ENCODE measurements at places on chromosomes 5 and 9. TPM values are rescaled to one million over a fixed set of nuclear protein-coding genes. Genes with fewer than 3 reads are reported as not detected.

The PLAC8L1 gene
- total RNA-seq: not detected

DNA sequence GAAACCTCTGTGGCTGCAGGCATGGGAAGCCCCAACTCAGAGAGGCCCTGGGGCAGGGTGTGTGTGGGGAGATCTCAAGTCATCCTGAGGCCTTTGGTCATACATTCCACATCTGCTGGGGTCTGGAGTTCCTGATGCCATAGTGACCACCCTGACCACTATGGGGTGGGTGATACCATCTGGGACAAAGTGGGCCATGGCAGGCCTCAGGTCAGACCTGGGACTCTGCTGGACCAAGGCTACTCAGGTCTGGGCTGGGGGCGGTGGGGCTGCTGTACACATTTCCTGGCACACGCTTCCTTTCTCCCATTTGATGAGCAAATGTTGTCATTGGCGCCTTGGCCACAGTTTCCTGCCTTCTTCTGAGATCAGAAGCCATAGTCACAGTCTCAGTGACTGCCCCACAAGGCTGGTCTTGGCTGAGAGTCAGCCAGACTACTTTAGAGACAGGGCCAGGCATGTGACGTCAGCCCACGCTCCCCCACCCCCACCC is 15.1 kb upstream of the ACSL6 start:
- peak; percentile 83 for DNase-seq

DNA sequence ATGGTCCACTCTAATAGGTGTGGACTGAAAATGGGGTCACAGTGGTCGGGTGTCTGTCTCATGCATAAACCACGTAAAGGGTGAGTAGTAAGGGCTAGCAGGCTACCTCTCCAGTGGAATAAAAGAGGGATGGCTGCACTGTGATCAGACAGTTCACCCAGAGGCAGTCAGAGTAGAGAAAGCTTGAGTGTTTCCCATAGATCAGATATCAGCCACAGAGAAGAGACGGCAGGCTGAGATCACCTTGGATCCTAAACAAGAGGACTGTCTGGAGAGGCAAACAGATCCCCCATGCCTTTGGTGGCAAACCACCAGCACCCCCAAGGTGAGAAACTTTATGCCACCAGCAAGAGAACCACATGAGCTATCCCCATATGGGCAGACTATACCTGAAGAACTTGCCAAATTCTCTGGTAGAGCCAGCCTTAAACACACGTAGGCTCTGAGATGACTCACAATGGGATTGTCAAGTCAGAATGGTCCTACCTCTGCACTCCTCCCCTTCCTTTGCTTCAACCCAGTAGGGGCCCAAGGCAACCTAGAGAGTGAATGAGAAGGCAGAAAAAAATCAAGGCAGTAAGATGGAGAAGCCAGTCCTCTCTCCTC is 205.2 kb upstream of the MAP3K1 start:
- DNase-seq: no peak

- DNase-seq: no peak
These were observed 157.5 kb downstream of the MAPKAP1 start for GRCh38 chr9:125549465-125549871.

DNA sequence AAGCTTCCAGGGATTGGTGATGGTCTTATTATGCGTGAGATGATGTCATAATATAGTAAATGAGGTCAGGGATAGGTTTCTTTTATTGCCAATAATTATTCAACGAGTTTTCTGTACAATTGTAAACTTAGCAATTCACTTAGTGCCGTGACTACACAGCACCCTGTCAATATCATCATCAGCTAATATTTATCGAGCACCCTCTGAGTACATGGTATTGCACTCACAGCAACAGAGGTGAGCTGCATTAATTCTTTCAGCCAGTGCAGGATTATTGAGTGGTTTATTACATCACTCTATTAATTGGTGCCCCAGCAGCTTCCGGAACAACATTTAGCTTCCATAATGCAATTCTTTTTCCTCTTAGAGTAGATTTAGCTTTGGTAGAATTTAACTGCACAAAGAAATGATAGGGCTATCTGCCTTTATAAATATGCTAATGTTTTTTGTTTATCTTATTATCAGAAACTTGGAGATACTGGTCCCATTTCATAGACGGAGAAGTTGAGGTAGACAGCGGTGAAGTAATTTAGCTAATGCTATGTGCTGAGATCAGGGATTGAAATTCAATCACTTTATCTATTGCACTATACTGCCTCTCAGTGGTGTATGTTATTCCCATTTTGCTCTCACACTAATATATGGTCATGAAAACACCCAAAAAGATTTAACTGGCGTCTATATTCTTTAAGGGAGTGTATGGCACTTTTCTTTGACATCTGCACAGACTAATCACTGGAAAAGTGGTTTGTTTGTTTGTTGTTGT is 726.1 kb upstream of the WWC1 start:
- no peak for DNase-seq

- no peak for DNase-seq
These were observed 101.6 kb upstream of the CPEB4 start for GRCh38 chr5:173786286-173787187.

DNA sequence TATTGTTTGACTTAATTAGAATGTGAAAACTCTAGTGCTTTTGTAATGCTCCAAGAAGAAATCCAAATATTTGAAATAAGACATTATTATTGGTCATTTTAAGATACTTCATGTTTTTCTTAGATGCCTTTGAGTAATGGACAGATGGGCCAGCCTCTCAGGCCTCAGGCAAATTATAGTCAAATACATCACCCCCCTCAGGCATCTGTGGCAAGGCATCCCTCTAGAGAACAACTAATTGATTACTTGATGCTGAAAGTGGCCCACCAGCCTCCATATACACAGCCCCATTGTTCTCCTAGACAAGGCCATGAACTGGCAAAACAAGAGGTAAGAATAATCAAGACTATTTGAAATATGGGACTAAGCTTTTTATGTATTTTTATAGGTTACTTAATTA is 69.2 kb upstream of the SREK1 start:
- DNase-seq: no peak

Measured in CD8-positive, alpha-beta T cell (primary cell).